Common myeloid progenitor, CD34-positive (primary cell): ENCODE measurements at places on chromosomes 6 and 20.

DNA sequence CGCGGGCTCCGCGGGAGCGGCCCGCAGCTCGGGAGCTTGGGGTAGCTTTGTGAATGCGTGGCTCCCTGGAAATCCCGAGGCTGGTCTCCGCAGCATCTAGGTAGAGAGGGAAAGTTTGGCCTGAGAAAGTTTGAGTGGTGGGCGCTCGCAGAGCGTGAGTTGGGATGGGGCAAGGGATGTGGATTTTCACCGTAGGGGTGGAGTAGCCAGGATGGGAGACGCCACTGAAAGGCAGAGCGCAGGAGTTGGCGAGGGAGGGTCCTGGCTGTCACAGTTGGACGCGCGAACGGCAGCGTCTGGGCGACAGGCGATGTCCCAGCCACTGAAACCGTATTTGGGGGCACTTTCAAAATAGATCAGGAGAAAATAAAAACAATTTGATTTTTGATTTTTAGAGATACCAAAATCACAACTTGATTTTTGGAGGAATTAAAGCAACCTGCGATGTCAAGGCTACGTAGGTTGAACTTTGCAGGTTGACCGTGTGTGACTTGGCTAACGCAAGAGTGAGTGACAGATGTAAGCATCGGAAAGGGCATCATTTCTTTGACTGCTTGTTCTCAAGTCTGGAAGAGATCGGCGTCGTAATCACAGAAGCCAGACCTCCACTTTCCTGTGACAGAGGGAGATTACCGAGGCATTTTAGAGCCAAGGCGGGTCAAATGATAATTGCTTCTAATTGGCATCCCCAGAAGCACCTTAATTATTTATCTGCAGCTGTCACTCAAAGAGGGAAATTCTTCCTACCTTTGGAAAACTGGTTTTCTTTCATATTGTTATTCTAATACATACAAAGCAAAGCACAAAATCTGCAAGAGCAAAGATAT is 646 bp downstream of the HEY2 start:
- DNase-seq, result no peak

DNA sequence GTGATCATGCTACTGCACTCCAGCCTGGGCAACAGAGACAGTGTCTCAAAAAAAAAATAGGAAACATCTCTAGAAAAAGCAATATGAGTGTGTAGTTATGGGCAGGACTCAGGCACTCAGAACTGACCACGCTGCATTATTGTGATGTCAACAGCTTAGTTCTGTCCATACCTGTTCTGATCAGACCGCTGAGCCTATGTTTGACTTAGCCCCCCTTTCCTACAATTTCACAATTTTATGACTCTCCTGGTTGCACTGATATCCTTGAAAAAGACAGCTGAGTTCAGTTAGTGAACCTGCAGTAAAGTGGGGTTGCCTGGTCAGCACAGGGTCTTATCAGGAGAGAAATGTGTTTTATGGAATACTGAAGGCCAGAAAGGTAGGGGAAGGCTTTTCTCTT is 37.8 kb upstream of the PRDM1 start:
- no peak for DNase-seq

GRCh38 chr20:41748756-41749582 is 130.8 kb upstream of the CHD6 start:
- no peak for DNase-seq

GRCh38 chr6:113052506-113052905 is 705.4 kb downstream of the RFPL4B start:
- no peak for DNase-seq

DNA sequence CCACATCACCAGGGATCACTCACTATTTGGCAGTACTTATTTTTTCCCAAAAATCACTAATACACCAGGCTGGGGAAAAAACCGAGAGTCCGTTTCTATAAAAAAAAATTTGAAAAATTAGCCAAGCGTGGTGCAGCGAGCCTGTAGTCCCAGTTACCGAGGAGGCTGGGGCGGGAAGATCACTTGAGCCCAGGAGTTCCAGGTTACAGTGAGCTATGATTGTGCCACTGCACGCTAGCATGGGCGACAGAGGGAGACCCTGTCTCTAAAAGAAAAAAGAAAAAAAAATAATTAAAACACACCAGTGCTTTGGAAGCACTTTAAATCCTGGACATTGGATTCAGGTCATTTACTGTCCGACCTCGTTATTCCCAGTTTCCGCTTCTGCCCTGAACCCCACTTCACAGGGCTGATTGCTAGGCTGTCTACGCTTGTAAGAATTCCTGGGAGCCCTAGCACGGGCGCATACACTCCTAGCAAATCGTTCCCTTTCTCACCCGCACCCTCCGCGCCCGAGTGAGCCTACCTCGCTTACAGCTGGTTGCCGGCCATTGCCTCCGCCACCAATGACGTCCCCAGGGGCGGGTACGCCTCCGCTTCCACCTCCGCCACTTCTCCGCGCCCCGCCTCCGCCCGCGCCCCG is at the start of gene TPMT:
Gene TPMT (minus strand): TSS at position 571 of the 643 bp plus-strand sequence. CDS start 5,950 bp downstream, outside the sequence.
- DNase-seq, result no peak

DNA sequence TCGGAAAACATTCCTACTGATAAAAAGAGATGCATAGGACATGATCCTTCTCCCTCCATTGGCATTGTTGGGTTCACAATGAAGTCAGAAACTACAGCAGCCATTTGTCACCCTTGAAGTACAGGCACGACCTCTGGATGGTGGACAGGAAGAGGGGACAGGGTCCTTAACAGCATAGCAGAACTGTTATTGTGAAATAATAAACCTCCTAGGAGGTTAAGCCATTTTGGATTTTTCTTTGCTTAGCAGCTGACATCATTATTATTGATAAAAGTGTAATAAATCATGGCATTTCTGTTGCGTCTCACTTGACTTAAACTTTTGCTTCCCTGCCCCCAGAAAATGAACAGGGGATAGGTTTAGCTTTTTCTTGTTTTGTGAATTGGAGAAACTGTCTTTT is 134.3 kb upstream of the SASH1 start:
- no peak for DNase-seq

- no peak for DNase-seq
These were observed 286.7 kb downstream of the TFAP2B start for GRCh38 chr6:51105357-51105756.

DNA sequence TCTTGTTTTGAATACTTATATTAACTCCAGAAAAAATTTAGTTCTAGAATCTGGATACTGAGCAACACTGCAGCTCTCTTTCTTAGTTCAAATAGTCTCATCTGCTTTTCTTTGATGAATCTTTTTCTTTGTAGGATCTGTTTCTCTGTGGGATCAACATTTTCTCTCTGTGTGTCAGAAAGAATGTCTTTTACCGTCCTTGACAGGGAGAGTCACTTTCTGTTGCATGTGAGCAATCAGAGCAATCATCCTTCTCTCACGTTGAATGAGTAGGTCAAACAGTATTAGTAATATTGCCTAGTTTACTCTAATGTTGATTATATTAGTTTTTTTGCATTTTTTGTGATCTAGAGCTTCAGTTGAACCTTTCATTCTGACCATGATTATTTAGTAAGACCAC is 130.9 kb downstream of the TRMT11 start:
- DNase-seq, result no peak

DNA sequence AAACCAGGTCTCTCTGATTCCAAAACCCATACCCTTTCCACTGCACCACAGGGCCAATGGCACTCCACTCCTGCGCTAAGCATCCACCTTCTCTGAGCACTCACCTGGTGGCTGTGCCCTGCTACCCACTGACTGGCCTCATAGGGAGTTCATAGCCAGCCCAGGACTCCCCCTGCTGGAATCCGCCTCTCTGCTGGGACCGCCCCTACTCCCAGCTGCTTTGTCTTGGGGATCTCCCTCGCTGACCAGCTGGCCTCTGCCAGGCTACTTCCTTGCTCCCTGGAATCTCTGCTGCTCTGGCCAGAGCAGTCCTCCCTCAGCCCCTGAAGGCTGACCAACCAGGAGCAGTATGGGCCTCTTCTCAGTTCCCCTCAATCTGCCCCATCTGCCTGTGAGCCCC is 129.7 kb downstream of the FAXC start:
- no peak for DNase-seq

DNA sequence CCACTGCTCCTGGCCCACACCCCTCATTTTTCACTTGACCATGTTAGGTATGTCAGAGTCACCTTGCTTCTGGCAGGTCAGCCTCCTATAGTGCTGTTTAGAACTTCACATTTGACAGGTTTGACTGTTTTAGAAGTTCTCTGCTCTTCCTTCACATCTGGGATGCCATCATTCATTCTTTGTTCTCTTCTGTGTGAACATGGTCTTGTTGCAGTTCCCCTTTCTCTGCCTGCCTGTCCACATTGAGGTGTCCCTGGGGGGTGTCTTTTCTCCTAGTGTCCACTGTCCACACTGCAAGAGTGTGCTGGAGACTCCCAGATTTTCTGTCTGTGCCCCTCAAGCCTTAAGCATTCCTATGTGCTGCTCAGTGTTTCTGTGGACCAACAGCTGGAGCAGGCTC is 89.5 kb downstream of the JARID2 start:
- no peak for DNase-seq

GRCh38 chr20:1265226-1265915 is 723 bp upstream of the SNPH start:
- no peak for DNase-seq

DNA sequence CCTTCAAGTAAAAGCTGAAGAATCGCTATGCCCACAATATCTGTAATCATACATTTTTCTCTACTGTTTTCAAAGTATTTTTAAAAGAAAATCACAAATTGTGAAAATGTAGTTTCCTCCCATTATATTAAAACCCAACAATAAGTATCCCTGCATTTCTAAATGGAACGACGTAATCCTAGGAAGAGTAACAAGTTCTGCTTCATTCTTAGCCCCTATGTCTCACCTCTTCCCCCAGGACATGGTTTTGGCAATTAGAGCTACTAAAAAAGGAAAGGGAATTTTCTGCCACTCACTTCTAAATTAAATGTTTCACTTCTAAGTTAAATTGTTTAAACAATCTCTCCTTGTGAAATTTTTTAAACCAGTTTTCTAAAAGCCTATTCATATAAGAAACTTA is 47.4 kb downstream of the TBPL1 start:
- no peak for DNase-seq

DNA sequence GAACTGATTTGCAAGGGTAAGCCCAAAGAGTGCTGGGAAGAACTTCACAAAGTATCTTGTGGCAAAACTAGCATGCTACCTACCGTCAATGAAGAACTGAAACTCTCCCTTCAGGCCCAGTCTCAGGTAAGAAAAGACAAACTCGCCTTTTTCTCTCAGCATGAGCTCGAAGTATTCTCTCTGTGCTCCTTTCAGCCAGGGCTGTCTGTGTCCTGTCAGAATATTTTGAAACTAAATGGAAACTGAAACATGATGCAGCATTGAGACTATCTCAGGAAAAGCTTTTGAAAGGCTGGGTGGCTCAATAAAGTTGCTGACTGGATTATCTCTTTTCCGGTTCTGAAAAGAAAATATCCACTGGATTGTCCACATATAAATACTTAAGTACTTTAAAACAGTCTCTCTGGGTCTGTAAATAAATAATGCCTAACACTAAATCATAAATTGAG is 696 bp downstream of the CALHM5 start:
- DNase-seq, result no peak

DNA sequence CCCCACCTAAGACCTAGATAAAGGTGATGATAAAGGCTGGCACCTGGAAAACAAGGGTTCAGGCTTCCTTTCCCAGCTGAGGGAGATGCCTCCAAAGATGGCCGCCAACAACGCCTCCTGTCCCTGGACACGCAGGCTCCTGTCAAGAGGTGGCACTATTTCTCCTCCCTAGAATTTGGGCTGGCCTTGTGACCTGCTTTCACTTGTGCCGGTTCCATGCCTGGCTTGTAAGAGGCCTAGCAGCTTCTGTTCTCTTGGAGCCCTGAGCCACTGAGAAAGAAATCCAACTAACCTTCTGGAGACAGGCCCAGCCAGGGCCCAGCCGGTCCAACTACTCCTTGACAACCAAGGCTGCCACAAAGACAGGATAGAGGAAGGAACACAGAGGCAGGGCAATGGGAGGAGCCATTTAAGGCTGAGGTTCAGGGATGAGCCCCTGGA is 60.2 kb upstream of the RALY start:
- DNase-seq, result peak; percentile 84

DNA sequence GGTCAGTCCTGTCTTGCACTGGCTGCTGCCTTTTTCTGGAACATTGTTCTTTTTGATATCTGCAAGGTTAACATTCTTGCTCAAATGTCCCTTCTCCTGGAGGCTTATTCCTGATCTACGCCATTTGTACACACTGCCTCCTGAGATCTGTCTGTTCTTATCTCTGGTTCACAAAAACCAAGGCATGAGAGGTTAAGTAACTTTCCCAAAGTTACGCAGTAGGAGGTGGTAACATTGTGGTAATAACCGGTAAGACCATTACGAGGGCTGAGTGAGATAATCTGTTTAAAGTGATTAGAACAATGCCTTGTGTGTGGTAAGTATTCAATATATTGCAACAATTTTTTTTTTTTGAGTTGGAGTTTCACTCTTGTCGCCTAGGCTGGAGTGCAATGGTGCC is 132.1 kb downstream of the FNDC1 start:
- DNase-seq, result no peak

DNA sequence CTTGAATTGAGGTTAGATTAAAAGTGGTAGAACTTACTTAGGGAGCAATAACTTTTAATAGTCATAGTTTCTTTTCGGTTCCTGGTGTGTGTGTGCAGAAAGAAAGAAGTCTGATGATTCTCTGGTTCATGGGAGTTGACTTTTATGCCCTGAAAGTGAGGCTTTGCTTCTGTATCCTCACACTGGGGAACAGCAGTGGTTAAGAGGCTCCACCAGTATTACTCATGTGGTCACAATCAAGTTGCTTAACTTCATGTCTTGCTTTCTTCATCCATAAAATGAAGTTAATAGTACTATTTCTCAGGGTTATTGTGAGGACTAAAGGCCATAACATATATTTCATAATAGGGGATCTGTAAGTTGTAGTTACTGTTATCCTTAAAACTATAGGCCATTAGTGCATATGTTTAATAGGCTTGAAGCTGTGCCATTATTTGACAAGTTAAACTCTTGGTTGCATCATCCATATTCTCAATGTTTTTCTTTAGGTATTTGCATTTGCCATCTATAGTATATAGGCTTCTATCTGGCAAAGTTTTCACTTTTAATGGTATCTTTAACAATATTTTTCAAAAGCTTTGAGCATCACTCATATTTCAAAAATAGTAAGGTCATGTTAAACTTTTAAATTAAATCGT is 262.4 kb downstream of the PLCB1 start:
- peak; percentile 72 for DNase-seq

DNA sequence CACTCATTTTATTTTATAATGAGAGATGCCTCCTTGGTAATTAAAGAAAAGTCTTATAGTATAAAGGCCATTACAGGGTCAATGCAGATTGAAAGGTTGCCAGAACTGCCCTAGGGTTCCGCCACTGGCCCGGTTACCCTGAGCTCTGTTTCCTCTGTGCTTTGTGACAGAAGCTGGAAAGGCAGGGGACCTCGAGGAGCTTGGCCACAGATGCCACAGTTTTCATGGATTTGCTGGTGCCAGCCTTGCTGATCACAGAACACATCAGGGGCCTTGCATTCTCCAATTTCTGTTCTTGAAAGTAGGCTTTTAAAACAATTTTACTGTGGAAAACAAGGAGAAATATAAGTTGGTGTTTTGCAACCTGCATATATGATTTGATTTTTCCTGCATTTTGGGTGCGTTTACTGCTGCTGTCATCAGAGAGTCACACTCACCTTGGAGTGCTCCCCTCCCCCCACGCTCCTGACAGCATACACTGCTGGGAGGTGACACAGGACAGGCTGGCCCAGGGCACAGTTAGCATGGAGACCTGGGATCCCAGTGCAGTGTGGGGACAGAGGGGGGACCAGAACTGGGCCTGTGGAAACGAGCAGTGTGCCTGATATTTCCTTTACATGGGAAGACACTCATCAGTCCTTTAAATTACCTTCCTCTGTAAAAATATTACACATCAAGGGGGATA is 142.8 kb downstream of the CFAP61 start:
- DNase-seq, result no peak
